ENCODE measurements at places on chromosomes 2 and 18. TPM values are rescaled to one million over a fixed set of nuclear protein-coding genes. Genes with fewer than 3 reads are reported as not detected.

DNA sequence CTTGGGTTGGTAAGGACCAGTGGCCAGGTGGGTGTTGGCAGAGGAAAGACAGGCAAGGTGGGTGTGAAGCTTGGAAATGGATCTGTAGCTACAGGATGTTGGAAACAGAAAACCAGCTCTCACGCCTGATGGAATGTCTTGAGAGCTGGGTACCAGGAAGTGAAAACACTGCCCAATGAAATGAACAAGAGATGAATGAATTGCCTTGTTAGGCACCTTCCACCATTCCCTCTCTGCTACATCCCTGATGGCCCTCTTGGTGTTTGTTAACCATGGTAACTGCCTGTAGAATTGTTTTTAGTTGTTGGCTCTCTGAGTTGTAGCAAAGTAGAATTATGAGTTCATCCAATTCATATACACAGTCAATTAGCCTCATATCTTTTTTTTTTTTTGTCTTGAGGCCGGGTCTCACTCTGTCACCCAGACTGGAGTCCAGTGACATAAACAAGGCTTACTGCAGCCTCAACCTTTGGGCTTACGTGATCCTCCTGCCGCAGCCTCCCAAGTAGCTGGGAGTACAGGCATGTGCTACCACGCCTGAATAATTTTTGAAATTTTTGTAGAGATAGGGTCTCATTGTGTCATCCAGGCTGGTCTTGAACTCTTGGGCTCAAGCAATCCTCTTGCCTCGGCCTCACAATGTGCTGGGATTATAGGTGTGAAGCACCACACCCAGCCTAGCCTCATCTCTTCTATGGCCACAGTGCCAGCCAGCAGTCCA, 9.5 kb downstream of the KCMF1 start:
- no peak overlapping the region for H3K27ac ChIP-seq
- no peak for DNase-seq
- no peak overlapping the region for H3K4me3 ChIP-seq
- H3K4me1 ChIP-seq, result no peaks in the 10 kb centered on the region

DNA sequence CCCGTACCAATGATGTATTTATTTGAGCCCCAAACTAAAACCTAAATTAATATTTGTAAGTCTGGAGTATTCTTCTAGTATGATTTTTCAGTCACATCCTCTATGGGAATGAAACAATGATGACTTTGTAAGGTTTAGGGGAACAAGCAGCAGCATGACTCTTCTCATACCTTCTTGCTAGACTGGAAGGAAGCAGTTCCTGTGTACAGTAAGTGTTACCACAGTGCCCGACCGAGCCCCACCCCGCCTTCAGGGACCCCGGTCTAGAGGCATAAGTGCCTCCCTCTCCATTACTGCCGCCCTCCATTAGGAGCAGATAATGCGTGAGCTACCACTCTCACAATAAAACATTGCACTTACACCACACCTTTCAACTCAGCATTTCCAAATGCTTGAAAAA, 599.3 kb downstream of the ARHGAP15 start:
- H3K36me3 ChIP-seq, result no peaks in the 10 kb centered on the region
- no peaks in the 10 kb centered on the region for H3K4me1 ChIP-seq
- H3K27me3 ChIP-seq, result no peaks in the 10 kb centered on the region
- no peak for DNase-seq

- no peaks in the 10 kb centered on the region for H3K36me3 ChIP-seq
- H3K27me3 ChIP-seq, result no peaks in the 10 kb centered on the region
- no peak overlapping the region for H3K27ac ChIP-seq
- H3K4me3 ChIP-seq, result no peak overlapping the region
Observed at GRCh38 chr18:76754351-76754750, 68.0 kb upstream of the ZNF236 start.

GRCh38 chr2:219086196-219086595, 25.5 kb upstream of the IHH start:
- H3K27ac ChIP-seq, result peak overlapping the region; percentile 100
- H3K27me3 ChIP-seq, result no peaks in the 10 kb centered on the region

The RSAD2 gene
- total RNA-seq, result not detected
